Transverse colon (tissue), 4 donors: ENCODE measurements at places on chromosomes 4 and X. TPM values are rescaled to one million over a fixed set of nuclear protein-coding genes. Genes with fewer than 3 reads are reported as not detected.

DNA sequence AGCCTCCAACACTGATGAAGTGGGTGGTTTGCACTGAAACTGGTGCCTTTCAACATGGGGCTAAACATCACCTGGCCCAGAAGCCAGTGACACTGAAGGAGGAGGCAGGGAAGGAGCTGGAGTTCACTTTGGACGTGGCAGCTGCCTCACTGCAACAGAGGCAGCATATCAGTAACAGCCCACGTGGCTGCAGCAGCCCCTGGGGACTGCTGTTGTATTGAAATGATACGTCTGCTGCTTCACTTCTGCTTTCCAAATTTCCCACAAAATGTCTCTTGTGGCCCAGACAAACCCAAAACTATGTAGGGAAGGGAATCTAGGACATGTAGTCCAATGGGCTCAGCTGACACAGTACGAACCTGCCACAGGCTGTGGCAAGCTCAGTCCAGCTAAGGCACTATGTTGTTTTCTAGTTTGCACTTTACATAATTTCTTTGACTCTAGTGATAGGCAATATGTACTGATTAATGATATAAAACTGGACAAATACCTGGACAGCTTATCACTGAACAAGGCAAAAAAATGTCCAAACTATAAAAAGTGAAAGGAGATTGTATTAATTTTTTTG lies 84.7 kb upstream of the RAPGEF2 start:
- no peak for DNase-seq
- no peaks in the 10 kb centered on the region for H3K27me3 ChIP-seq
- no peak overlapping the region for H3K4me3 ChIP-seq
- H3K36me3 ChIP-seq: no peaks in the 10 kb centered on the region
- H3K27ac ChIP-seq: no peak overlapping the region

GRCh38 chrX:15930585-15930984 lies 76.0 kb upstream of the AP1S2 start:
- no peak overlapping the region for H3K27ac ChIP-seq
- no peaks in the 10 kb centered on the region for H3K27me3 ChIP-seq
- H3K36me3 ChIP-seq: no peaks in the 10 kb centered on the region
- DNase-seq: no peak

- no peaks in the 10 kb centered on the region for H3K27me3 ChIP-seq
- no peaks in the 10 kb centered on the region for H3K4me1 ChIP-seq
- no peak overlapping the region for H3K4me3 ChIP-seq
- H3K27ac ChIP-seq: no peak overlapping the region
These were observed 684.0 kb upstream of the MAGEB2 start for GRCh38 chrX:29531336-29531735.

- H3K4me1 ChIP-seq: no peaks in the 10 kb centered on the region
- no peak overlapping the region for H3K4me3 ChIP-seq
- H3K27me3 ChIP-seq: no peaks in the 10 kb centered on the region
- no peak for DNase-seq
- H3K36me3 ChIP-seq: no peaks in the 10 kb centered on the region
- H3K27ac ChIP-seq: no peak overlapping the region
These were observed 191.4 kb downstream of the GBA3 start for GRCh38 chr4:22884157-22884556.

The ITIH6 gene
- not detected for total RNA-seq

The LRIT3 gene
- total RNA-seq: 0.16 TPM

DNA sequence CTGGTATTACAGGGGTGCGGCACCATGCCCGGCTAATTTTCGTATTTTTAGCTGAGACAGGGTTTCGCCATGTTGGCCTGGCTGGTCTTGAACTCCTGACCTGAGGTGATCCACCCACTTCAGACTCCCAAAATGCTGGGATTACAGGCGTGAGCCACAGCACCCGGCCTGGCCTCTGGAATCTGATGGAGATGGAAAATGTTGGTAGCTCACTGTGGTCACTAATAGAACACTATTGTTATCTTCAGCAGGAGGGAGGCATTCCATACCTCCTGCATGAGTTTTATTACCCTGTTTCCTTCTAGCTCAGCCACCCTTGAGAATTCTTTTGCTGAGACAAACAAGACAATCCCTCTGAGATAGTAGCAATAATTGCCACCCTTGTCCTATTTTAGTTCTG lies 105.0 kb downstream of the SHROOM3 start:
- H3K27me3 ChIP-seq: no peaks in the 10 kb centered on the region
- H3K36me3 ChIP-seq: no peaks in the 10 kb centered on the region
- H3K27ac ChIP-seq: no peak overlapping the region
- no peaks in the 10 kb centered on the region for H3K4me1 ChIP-seq

GRCh38 chr4:72205298-72205697 lies 173.5 kb downstream of the NPFFR2 start:
- no peak overlapping the region for H3K4me3 ChIP-seq
- H3K27ac ChIP-seq: no peak overlapping the region
- no peaks in the 10 kb centered on the region for H3K4me1 ChIP-seq
- DNase-seq: no peak

The CCNA2 gene
- 2.4 TPM for total RNA-seq

- no peak overlapping the region for H3K27ac ChIP-seq
- no peak for DNase-seq
- no peaks in the 10 kb centered on the region for H3K4me1 ChIP-seq
- no peak overlapping the region for H3K4me3 ChIP-seq
These were observed 35.8 kb upstream of the PGRMC2 start for GRCh38 chr4:128323401-128323800.

The MAGEB1 gene
- not detected for total RNA-seq

The DSPP gene
- not detected for total RNA-seq

The PPP1R3F gene
- 2.0 TPM for total RNA-seq

The GAGE12J gene
- not detected for total RNA-seq

DNA sequence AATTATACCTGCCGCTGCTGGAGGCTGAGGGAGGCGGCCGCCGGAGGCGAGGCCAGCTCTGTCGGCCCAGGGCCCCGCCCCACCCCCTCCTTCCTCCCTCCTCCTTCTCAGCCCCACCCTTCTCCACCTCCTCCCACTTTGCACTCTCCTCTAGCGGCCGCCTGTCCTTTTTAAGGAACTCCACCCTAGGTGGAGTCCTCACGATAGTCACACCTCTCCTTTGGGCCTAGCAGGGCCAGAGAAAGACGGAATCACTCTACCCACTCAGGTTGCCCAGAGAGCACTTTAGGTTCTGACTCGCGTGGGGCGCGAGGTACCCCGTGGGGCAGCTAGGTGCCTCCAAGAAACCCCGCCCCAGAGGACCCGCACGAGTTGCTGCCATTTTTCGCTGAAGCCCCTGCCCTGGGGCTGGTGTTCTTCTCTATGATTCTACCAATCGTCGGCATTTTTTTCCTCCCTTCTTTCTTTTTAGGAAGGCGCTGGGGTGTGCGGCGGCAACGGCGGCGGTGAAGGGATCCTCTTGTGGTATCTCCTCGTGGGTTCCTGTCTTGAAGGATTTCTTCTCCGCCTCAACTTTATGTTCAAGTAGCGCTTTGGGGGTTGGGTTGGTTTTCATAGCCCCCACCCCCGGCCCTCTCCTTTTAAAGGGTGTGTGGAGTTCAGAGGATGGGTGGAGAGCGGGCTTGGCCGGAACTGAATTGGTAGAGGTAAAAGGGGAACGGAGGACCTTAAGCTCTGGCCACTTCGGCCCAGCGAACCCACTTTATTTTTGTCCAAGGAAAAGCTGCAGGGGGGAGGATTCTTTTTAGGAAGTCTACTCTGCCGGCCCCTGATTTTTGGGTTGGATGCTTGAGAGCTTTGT lies at the start of gene KLF8:
KLF8 (plus strand) TSS at position 136 of the 862 bp plus-strand sequence. CDS start 979 bp downstream, outside the sequence.
- H3K27ac ChIP-seq: peak within 1 kb of the TSS; percentile 80
- DNase-seq: peak; percentile 68
- peak within 1 kb of the TSS; percentile 27 for H3K4me3 ChIP-seq
- no peaks in the 10 kb centered on the region for H3K27me3 ChIP-seq
